ENCODE measurements at places on chromosomes 2 and 18. TPM values are rescaled to one million over a fixed set of nuclear protein-coding genes. Genes with fewer than 3 reads are reported as not detected.

DNA sequence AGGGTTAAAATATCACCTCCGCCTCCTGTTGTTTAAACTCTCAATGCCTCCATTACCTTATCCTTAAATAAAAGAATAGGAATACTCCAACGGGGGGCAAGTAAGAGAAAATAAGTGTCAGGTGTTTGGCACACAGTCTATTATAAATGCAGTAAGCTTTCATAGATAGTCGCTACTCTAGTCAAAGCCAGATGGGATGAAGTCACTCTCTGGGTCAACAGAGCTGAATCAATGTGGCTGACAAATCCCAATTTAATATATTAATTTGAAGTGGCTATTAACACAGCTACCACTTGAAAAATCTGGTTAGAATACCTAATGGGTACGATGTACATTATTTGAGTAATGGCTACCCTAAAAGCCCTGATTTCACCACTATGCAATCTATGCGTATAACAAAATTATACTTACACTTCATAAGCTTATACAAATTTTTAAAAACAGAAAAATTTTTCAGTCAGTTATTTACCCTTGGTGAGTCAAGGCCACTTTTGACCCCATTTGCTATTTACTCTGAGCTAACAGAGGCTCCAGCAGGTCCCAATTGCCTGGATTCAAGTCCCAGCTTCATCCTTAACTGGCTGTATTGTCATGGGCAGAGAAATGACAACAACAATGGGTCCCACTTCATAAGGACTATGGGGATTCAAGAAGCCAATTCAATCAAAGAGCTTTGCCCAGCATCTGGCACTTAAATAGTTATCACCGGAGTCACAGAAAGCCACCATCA lies 167.5 kb upstream of the PID1 start:
- no peak for DNase-seq
- no peak overlapping the region for H3K4me3 ChIP-seq
- no peaks in the 10 kb centered on the region for H3K36me3 ChIP-seq

- no peak overlapping the region for H3K4me3 ChIP-seq
- H3K27ac ChIP-seq, result no peak overlapping the region
- no peaks in the 10 kb centered on the region for H3K27me3 ChIP-seq
These were observed 295.3 kb upstream of the DDX18 start for GRCh38 chr2:117519238-117519637.

Gene STPG4
- 0.26 TPM for total RNA-seq

DNA sequence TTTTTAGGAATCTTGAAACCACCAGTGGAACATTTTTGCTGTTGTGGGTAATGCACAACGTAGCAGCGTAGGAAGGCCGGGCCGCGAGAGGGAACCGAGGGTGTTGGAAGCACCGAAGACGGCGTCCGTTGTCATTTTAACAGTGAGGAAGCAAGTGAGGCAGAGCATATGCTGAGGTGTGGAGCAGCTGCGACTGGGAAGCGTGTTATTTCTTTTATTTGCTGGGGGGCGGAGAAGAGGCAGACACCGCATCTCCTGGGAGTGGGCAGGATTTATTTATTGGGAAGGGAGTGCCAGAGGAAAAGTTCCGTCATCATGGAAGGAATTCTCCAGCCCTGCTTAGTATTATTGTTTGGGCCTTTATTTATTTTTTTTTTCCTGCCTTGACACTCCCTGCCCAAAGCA lies 232.8 kb downstream of the KLHL29 start:
- peaks cover 70% of the 10 kb centered on the region for H3K4me1 ChIP-seq
- H3K27me3 ChIP-seq, result no peaks in the 10 kb centered on the region
- peak overlapping the region; percentile 70 for H3K27ac ChIP-seq

Gene DAW1
- not detected for total RNA-seq

Gene PTPRN
- 3.2 TPM for total RNA-seq

Gene ASB3
- total RNA-seq, result 32.9 TPM

- H3K36me3 ChIP-seq, result no peaks in the 10 kb centered on the region
- no peak overlapping the region for H3K4me3 ChIP-seq
- H3K4me1 ChIP-seq, result no peaks in the 10 kb centered on the region
- H3K27me3 ChIP-seq, result peaks cover 59% of the 10 kb centered on the region
- no peak overlapping the region for H3K27ac ChIP-seq
- no peak for DNase-seq
These were observed 345.7 kb downstream of the MTX2 start for GRCh38 chr2:176614930-176615329.

DNA sequence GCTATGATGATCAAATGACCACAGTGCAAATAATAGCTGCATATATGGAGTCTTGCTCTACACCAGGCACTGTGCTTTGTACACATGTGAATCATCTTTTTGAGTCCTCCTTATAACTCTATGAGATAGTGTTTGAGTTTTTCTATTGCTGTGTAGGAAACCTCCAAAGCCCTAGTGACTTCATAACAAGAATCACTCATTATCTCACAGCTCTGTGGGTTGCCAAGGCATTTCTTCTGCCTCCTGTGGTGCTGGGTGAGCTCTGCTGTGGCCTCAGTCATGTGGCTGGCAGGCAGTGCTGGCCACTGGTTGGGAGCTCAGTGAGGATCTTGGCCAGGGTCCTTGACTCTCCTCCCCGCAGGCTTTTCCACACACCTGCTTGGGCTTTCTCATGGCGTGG lies 153.4 kb downstream of the CAPN13 start:
- H3K36me3 ChIP-seq, result no peaks in the 10 kb centered on the region
- H3K27ac ChIP-seq, result no peak overlapping the region
- no peak for DNase-seq
- no peak overlapping the region for H3K4me3 ChIP-seq

- DNase-seq, result no peak
- peak overlapping the region; percentile 81 for H3K27ac ChIP-seq
- peaks cover 6% of the 10 kb centered on the region for H3K36me3 ChIP-seq
- peaks cover 24% of the 10 kb centered on the region for H3K4me1 ChIP-seq
- H3K27me3 ChIP-seq, result no peaks in the 10 kb centered on the region
These were observed 6.9 kb downstream of the DCTN1 start for GRCh38 chr2:74373221-74373676.

GRCh38 chr2:221610675-221611074 lies 38.6 kb upstream of the EPHA4 start:
- H3K27me3 ChIP-seq, result no peaks in the 10 kb centered on the region
- H3K27ac ChIP-seq, result peak overlapping the region; percentile 20
- no peak for DNase-seq
- no peak overlapping the region for H3K4me3 ChIP-seq

All from neural crest cell (in vitro differentiated cells).